CD4-positive, alpha-beta T cell treated with Interleukin-12 subunit alpha and Interleukin-12 subunit beta, for 1 hour (primary cell): ENCODE measurements at places on chromosomes 5 and 9.

DNA sequence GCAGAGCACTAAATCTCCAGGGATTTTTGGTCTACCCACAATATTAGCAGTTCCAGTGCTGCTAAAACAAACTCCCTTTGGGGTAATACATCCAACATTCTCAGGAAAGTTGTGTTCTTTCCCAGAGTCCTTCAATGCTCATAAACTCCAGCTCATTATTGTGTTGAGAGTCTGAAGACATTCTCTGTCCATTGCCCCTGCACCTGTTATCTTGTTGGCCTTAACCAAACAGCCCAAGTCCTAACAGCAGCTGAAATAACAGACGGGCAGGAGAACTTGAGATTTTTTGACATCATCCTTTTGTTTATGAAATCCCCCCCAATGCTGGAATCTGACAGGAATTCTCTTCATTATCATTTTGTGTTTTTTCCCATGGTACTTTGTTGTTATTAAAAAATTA is 110.8 kb downstream of the PAPPA start:
- no peak for DNase-seq

DNA sequence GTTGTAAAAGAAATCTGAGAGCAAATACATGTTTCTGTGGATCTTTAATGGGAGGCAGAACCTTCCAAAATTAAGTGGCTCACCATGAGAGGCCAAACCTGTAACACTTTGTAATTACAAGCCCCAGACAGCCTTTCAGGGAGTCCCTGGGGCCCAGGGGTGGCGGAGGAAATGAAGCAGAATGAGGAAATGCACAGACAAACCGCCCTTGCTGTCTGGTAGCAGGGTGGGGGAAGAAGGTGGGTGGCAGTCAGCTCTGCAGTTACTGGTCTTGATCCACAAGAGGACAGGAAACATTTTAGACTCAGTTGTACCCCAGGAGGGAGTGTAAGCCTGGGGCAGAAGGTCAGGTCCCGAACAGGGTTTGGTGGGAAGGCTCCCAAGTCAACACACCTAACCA is 6.5 kb downstream of the ARL14EPL start:
- DNase-seq: peak; percentile 4

DNA sequence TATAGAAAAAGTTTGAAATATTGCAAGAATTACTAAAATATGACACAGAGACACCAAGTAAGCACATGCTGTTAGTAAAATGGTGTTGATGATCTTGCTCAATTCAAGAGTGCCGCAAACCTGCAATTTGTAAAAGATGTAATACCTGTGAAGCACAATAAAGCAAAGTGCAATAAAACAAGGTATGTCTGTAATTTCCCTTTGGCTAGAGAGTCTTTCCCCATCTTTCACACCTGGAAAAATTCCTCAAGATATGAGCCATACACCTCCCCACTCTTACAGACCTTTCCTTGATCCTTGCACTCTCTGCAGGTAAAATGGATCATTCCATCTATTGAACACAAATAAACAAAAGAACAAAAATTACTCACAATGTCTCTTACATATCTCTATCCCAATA is 597.8 kb downstream of the EFNA5 start:
- DNase-seq: no peak

DNA sequence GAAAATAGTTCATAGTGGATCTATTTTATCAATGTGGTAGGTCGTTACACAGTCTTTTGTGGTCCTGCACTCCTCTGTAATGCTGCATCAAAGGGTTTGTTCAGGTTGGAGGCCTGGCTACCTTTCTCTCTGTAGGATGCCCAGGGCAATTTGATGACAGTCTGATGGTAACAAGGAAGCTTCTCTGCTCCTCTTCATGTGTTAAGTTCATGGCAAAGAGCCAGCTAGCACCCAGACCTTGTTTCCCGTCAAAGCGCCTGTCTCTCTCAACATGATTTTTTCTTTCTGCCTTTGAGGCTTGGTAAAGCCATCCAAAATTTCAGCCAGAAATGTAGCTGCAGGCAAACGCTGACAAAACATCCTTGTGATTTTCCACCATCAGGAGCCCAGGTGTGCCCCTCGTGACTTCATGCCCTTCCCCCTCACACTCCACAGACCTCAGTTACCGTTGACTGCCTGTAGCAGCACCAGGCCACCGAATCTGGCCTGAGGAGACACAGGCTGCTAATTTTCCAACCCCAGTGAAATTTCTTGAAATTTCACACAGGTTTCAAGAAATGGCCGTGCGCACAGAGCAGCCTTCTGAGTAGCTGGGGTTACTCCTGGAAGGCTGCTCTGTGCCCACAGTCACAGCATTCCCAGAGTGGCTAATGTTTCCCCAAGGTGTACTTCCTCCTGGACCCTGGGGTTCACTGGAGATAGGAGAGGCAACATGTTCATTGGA is 292.7 kb downstream of the CWC27 start:
- DNase-seq: no peak

- DNase-seq: no peak
Measured at GRCh38 chr5:73278693-73279092, 105.7 kb downstream of the TMEM174 start.

- no peak for DNase-seq
Measured at GRCh38 chr5:125399885-125400284, 653.4 kb upstream of the ZNF608 start.

DNA sequence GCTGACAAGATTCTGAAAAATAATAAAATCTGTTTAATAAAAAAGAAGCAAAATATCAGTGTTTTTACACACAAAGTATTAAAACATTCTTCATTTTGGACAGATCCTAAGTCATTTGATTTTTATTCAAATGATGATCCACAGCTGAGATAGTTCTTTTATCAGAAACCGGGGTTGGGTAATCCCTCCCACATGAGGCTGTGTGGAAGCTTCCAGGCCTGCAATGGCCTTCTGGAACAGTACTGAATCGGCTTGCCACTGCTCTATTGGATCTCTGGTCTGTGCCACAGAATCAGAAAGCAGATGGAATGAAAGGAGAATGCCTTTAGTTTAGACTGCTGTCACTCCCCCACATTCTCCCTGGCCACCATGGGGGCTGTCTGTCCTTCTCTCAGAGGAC is 6.1 kb upstream of the C5orf58 start:
- no peak for DNase-seq

DNA sequence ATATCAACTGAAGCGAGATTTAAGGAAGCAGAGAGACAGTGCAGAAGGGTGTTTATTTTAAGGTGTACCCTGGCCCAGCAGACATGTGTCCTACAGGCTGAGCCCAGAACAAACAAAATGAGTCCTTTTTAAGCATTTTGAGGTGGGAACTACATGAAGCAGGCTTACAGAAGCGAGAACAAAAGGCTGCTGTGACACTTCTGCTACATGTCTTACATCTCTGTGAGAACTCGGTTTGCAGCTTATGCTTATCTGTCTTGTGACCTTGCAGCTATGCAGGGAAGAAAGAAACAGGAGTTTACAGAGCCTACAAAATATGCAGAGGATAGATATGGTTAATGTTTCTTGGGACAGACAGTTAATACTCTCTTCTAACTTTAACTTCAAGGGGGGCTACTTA is 295.9 kb downstream of the CEMIP2 start:
- DNase-seq: no peak

DNA sequence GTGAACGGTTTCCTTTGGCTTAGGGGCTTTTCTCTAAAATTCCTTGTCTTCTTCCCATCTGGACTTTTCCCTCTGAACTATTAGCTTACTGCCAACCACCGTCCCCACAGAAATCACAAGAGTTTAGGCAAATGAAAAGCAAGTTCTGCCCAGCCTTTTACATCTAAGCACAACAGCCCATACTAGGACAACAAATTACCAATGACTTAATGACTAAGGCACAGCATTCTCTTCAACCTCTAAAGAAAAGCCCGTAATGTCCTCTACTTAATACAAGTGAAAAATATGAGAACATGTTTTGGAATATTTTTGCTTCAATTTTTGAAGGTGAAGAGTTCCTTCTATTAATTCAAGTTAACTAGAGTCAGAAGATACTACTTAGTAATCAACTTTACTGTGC is 1.2 kb downstream of the ZBTB5 start:
- no peak for DNase-seq

GRCh38 chr5:30572279-30572678 is 621.2 kb upstream of the CDH6 start:
- no peak for DNase-seq

DNA sequence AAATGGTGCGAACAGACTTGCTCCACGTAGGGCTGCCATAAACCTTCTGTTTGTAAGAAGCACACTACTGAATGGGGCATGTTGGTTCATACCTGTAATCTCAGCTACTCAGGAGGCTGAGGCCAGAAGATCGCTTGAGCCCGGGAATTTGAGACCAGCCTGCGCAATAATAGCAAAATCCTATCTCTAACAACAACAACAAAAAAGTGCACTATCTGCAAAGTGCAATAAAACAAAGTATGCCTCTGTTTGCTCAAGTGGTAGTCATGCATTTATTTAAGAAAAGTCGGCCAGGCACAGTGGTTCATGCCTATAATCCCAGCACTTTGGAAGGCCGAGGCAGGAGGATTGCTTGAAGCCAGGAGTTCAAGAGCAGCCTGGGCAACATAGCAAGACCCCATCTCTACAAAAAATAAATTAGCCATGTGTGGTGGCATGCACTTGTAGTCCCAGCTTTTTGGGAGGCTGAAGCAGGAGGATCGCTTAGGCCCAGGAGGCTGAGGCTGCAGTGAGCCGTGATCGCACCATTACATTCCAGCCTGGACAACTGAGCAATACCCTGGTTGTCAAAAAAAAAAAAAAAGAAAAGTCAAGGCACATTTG is 5.2 kb downstream of the ATPSCKMT start:
- DNase-seq: no peak

DNA sequence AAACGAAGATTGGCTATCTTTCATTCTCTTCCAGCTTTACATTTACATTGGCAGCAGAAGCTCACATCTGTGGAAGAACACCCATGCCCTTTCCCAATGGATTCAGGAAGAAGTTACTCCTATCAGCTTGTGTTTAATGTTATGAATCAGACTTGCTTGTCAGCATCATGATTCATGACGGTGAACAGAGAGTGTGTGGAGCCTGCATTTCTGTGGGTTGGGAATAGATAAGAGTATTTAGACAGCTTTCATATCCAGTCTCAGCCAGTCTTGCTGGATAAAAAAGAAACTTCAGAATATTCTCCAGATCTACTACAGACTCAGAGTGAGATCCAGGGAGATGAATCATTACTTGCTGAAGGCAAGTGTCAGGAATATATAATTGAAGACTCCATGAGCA is 812.9 kb upstream of the ZNF608 start:
- no peak for DNase-seq

DNA sequence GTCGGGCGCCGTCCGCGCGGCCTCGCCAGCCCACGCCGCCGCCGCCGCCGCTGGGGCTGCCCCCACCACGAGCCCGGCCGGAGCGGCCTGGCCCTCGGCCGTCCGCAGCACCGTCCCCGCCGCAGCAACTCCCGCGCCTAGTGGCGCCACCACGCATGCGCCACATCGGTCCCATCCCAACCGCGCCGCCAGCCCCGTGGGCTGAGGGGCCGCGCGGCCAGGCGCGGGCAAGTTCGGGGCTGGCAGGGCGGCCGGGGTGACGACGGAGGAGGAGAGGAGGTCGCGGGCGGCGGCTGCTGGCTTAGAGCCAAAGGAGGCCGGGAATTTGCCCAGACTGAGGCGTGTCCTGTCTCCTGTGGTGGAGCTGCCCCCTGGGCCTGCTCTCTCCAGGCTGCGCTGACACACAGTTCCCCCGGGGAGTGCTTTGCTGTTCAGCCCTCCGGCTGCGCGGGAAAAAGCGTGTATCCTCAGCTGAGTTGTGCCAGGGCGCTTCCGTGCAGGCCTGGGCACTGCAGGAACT is at the start of gene TUSC1:
Gene TUSC1 (minus strand): TSS at position 298 of the 520 bp plus-strand sequence. CDS start 132 bp downstream, at position 166.
- DNase-seq: peak; percentile 2

DNA sequence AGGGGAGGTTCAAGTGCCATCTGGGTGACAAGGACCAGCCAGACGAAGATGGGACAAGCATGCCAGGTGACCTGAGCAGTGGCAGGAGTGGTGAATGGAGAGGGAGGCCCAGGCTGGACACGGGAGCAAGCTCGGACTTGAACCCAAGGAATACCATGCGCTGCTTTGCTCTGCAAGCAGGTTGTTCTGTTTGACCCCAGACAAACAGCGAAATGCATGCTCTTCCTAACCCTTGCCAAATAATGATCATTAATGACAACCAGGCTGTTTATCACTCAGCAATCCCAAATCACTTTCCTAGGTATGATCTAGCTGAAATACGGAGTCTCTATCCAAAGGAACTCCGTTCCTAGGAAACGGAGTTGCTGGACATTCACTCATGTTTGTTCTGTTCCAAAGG is 77.4 kb downstream of the PTPDC1 start:
- no peak for DNase-seq
